Activated T-cell treated with anti-CD3 and anti-CD28 coated beads, Interleukin-2, amount 50 U/mL, for 48 hours (primary cell): ENCODE measurements at places on chromosomes 4 and X.
A peak's percentile ranks its signal among the peaks of the same experiment; 100 is the strongest.

GRCh38 chr4:187179086-187180058 lies 455.7 kb upstream of the FAT1 start:
- no peak for DNase-seq

GRCh38 chr4:169080981-169081380 lies 70.9 kb upstream of the CBR4 start:
- DNase-seq = no peak

DNA sequence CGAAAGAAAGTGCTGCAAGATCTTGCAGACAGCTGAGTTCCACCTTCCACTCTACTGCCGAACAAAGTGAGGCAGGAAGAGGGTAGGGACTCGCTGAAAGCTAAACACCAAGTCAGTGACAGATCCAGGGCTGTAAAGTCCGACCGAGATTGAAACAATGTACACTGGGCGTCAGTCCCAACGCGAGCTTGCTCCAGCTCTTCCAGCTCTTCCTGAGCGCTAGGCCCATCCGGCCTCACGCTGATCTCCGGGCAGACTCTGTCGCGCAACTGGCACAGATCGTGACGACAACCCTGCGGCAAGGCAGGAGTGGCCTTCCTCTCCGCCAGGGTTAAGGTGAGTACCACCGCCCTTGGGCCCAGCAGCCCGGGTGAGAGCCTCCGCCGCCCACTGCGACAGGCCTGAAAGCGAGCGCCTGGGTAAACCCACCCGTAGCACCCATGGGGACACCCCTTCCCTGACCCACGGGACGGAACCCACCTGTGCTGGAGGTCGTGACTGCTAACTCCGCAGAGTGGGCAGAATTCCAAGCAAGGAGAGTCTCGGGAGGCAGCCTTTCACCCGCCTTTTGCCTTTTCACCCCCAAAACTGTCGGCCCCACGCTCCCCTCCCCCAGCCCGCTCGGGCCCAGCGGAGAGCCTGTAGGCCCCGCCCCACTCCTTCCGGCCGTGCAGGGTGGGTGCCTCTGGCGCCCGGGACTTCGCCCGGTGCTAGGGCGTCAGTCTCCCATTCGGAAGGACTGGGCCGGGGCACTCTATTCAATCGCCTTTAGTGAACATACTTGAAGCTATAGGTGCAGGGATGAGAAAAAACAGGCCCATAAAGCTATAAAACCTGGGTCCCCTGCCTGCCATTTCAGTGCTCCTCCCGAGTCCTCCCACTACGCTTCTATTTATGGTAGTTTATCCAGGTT lies at the start of gene TMLHE:
TMLHE (minus strand) TSS at position 641 of the 913 bp plus-strand sequence. CDS start 67,676 bp downstream, outside the sequence.
- DNase-seq = peak; percentile 71

GRCh38 chrX:139297638-139298037 lies 232.9 kb upstream of the F9 start:
- DNase-seq = no peak

- DNase-seq = no peak
Observed at GRCh38 chr4:173121076-173121561, 47.5 kb upstream of the GALNT7 start.

GRCh38 chrX:133796282-133796681 lies 189.1 kb downstream of the GPC3 start:
- DNase-seq = no peak

- peak; percentile 24 for DNase-seq
Observed at GRCh38 chrX:129980540-129981199, 1.8 kb upstream of the BCORL1 start.

- DNase-seq = no peak
Observed at GRCh38 chr4:61292322-61292721, 92.2 kb downstream of the ADGRL3 start.

DNA sequence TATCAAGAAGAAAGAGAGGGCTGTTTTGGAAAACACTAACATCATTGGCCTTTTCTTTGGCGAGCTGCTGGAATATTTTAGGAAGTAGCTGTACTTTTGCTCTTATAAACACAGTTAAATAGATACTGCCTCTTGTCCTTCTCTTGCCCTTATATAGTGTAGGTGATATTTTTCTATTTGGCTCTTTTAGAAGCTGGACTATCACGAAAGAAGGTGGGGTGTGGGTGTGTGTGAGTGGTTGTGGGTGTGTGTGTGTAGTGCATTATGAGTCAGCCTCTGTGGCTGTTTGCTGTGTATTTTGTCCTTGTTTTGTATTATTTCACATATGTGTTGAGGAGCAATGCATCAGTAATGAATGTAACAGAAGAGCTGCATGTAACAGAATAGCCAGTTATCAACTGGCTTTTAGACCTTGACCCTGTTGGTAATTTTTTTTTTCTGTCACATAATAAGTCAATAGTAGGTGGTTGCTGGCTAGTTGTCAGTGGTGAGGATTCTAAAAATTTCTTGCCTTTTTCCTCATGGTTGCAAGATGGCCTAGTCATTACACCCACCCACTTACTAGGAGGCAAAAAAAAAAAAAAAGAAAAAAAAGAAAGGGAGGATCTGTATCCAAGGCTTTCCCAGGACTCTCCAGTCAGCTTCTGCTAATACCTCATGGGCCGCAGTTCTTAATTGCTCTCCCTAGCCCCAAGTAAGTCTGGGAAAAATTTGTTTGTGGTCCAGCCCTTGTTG lies 23.8 kb downstream of the ARHGAP10 start:
- no peak for DNase-seq

DNA sequence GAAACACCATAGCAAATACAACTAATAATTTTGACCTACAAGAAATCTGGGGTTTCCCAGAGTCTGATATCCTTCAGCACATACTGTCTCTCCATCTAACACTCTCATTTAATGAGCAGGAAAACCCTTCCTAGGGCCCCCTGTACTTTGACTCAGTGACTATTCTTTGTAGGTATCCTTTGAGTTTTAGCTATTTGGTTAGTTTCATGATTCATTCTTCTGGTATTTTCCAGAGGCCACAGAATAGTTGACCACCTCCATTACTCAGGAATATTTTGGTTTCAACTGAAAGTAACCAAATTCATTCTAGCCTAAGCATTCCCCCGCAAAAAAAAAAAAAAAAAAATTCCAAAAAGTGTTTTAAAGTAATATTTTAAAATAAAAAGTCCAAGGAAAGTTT lies 140.0 kb downstream of the IDS start:
- DNase-seq = no peak

DNA sequence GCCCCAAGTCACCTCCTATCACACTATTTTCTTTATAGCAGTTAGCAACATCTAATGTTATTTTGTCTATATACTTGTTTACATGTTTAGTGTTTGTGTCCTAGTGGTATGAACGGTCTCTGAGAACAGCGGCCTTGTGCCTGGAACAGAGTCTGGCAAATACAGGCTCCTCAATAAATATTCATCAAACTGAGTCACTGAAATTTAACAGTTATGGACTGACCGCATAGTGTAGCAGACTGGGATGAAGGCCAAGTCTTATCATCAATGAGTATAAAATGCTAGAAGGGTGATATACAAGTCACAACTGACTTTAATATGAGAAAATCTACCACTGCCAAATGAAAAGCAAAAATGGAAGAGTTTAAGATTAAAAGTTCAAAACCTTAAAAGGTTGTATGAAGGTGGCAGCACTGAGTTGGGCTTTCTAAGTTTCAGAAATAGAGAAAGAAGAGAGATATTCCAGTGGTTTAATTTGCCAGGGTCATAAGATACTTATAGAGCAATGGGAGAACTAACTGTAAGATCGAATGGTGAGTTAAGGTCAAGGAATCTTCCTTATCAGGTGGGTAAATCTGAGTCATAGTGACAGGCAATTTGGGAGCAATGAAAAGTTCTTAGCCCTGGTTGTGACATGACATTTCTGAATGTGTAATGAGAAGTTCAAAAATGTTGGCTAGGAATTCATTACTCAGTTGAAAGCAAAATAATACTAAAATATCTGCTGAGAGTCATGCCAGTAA lies 34.9 kb downstream of the ELOVL6 start:
- no peak for DNase-seq

DNA sequence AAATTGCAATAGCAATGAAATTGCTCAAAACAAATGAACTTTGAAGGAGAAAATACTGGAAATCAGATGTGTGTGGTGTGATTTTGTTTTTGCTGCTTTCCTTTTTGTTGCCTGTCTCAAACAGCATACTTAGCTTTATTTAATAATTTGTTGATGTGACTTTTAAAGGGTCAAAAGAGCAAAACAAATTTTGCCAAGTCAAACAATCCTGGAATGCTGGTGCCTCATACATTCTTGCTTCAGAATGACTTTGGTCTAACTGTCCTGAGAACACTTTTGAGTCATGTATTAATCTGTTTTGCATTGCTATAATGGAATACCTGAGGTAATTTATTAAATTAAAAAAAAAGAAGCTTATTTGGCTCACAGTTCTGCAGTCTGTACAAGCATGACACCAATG lies 3.4 kb downstream of the PF4V1 start:
- DNase-seq = no peak

GRCh38 chr4:183260491-183261151 lies 59.5 kb downstream of the CLDN22 start:
- DNase-seq = no peak

DNA sequence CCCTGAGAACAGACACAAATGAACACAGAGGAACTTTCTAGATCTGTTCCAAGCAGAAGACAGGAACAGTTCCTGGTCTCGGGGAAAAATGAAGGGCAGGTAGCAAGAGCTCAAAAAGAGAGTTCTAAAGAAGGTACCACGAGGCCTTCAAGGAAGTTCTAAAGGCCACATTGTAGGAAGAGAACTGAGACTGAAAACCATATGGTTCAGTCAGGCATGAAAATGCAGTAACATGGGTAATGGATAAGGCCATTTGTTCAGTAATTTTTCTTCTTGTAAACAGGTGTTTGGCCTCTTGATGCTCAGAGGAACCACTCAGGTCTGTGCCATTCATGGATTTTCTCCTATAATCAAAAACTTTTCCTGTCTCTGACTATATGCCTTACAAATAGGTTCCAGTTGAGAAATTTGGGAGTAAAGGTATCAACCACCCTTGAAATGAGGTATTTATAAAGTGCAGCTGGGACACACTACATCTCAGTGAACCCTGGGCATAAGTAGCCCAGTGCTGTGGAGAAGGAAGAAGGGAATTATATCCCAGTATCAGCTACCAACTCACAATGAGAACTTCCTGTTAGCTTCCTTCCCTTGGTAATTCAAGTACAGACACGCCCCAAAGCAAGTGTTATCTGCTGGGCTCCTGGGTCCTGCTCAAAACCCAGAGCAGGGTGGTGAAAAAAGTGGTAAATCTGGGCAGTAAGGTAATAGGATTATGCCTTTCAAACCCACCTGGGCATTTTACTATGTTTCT lies 277.9 kb downstream of the KLHL13 start:
- DNase-seq = no peak

DNA sequence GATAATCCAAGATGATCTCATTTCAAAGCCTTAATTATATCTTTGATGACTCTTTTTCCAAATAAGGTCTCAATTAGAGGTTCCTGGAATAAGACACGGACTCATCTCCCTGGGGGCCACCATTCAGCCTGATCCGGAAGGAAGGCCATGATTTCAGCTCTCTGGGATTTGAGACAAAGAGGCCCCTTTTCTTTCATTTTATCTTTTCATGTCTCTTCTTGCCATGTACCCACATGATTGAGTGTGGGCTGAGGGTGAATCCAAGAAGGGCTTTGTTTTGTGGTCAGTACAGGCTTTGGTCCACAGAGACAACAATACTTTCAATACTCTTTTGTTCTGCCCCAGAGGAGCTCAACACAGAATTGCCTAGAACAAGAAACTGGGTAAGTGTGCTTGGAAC lies 261.2 kb downstream of the TRIML1 start:
- no peak for DNase-seq

GRCh38 chr4:125104616-125105015 lies 210.1 kb upstream of the FAT4 start:
- no peak for DNase-seq

DNA sequence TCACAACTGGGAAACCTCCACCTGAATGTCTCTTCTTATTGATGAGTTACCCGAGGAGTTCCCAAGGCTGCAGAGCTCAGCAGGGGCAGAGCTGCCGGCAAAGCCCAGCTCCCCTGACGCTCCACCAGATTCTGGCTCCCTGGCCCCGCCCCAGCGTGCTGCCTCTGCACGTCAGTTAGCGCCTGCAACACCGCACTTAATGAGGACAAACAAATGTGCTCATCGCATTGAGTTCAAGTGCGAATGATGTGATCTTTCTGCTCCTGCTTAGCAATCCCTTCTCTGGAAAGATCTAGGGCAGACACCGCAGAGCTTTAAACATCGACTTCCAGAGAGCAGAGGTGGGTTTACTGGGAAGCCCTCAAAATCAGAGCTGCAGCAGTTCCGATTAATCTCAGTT lies 55.5 kb upstream of the FBXW7 start:
- DNase-seq = peak; percentile 37

- no peak for DNase-seq
Observed at GRCh38 chr4:45346816-45347435, 620.6 kb upstream of the GNPDA2 start.

DNA sequence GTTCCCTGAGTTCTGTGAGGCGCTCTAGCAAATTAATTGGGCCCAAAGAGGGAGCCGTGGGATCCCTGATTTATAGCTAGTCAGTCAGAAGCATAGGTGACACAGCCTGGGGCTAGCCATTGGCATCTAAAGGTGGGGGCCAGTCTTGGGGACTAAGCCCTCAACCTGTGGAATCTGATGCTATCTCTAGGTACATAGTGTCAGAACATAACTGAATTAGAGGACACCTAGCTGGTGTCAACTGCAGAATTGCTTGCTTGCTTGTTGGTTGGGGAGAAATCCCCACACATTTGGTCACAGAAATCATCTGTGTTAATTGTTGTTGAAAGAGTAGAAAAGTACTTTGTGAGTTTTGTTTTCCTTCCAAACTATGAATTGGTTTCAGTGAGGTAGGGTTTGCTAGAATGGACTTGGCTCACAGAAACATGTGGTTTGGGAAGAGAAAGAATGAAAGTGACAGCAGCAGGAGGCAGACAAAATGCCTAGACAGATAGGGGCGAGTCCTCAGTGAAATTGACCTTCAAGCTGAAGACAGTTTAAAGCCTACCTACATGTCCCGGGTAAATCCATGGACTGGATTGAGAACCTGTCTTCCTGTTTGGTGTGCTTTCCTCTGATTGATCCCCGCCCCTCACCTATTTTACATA lies 12.8 kb upstream of the GPR82 start:
- DNase-seq = no peak

GRCh38 chr4:84927428-84927827 lies 39.1 kb downstream of the WDFY3 start:
- DNase-seq = no peak

DNA sequence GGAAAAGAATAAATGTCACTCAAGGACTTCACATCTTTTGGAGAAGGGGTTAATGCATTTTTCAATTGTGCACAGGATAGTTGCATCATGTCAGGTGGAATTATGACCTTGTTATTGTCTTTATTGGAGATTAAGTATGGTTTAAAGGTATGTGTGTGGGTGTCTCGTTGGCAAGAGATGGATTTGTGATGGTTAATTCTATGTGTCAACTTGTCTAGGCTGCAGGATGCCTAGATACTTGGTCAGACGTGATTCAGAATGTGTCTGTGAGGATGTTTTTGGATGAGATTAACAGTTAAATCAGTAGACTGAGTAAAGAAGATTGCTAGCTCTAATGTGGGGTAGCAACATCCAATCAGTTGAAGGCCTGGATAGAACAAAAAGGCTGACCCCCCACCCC lies 42.2 kb upstream of the HSD17B10 start:
- no peak for DNase-seq

GRCh38 chr4:47278631-47279030 lies 184.9 kb downstream of the COMMD8 start:
- DNase-seq = no peak

GRCh38 chrX:22025751-22026150 lies 6.4 kb upstream of the PHEX start:
- no peak for DNase-seq
